ENCODE measurements at places on chromosomes 7 and 10.

GRCh38 chr7:68063171-68063570 lies 1066.5 kb downstream of the TYW1 start:
- no peak for DNase-seq

- no peak for DNase-seq
Measured at GRCh38 chr7:140610204-140611165, 30.1 kb downstream of the DENND2A start.

DNA sequence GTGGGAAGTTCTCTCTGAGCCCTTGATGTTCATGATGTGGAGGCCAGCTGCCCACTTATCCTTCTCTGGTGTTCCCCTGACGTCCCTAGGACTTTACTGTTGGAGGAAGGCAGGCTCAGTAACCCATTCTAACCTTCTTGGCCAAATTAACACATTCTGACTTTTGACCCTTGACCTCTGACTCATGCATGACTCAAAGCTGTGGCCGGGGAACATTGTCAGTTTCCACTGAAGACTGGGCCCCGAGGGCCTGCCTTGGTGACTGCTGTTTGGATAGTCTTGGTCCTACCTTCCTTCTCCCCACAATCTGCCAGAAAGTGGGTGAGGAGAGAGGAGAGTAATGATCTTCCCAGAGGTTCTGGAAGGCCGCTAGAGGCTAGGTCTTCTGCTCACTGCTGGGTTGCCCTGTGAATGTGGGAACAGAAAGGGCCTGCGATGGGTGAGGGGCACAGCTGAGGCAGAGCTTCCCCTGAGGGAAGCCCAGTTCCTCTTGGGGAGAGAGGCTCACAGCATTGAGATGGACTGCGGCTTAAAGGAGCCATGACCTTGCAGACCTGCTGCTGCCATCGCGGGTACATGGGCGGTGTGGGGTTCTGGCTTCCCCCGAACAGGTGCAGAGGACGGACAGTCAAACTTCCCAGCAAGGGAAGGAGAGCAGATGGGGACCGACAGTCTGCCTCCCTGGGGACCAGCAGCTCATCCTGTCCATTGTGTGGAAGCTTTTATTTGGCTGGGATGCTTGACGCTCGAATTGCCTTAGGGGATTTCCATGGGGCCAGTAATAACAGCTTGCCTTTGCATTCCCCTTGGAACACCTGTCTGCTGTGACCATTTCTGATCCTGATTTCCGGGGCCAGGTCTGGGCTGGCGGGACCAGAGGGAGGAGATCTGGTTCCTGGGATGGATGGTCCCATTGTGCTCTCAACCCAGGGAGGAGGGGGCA lies 43.8 kb downstream of the ADAMTS14 start:
- peak; percentile 38 for DNase-seq

DNA sequence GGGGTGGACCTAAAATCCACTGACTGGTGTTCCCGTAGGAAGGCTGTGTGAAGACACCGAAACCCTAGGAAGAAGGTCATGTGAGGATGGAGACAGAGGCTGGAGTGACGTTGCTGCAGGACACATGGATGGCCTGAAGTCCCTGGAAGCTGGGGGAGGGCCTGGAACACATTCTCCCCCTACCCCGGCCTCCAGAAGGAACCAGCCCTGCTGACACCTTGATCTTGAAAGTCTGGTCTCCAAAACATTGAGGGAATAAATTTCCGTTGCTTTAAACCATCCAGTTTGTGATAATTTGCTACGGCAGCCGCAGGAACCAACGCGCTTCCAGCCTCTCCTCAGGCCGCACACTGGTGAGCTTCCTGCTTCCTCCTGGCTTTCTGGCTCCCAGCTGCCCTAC lies 288.2 kb downstream of the GLRX3 start:
- DNase-seq: no peak

GRCh38 chr7:99224899-99225265 lies 17.0 kb upstream of the KPNA7 start:
- DNase-seq: no peak

- DNase-seq: no peak
Measured at GRCh38 chr7:37915438-37915837, 1.2 kb downstream of the SFRP4 start.

- DNase-seq: no peak
Measured at GRCh38 chr10:36942616-36943015, 182.8 kb upstream of the ANKRD30A start.

- peak; percentile 88 for DNase-seq
Measured at GRCh38 chr10:28432210-28432676, 100.7 kb upstream of the WAC start.

DNA sequence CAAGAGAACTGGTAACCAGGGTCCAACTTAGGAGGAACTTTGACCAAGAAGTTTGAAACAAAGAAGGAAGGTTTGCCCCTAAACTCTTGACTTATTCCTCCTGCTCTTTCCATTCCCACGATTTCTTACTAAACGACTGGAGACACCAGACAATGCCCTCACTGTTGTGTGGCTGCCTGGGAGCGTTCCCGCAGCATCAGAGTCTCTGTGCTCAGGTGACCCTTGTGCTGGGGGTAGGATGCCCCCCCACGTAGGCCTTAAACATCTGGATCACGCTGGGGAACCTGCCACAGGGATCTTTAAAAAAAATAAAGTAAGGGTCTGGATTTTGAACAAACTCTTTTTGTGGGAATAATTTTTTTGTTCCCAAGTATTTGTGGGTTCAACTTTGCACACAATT lies 30.1 kb upstream of the CTBP2 start:
- no peak for DNase-seq

- DNase-seq: no peak
Measured at GRCh38 chr10:71804077-71804476, 30.8 kb upstream of the VSIR start.

GRCh38 chr7:108307194-108307593 lies 149.0 kb downstream of the NRCAM start:
- no peak for DNase-seq

- peak; percentile 53 for DNase-seq
Measured at GRCh38 chr7:155412416-155413253, 45.3 kb upstream of the EN2 start.

DNA sequence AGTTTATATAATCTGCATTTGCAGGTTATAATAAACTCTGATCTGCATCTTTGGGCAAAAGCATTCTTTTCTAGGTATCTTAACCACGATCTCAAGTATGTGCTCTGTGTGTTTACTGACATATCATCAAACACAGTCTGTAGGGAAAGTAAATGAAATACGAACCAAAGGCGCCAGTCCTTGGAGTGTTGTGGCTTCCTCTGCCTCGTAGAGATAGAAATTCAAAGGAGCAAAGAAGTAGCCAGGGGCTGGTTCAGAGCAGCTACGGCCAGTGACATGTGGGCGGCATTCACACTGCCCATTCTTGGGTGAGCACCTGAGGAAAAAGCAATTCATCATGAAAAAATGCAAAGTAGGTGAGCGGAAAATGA lies 38.7 kb downstream of the LAMB4 start:
- no peak for DNase-seq

DNA sequence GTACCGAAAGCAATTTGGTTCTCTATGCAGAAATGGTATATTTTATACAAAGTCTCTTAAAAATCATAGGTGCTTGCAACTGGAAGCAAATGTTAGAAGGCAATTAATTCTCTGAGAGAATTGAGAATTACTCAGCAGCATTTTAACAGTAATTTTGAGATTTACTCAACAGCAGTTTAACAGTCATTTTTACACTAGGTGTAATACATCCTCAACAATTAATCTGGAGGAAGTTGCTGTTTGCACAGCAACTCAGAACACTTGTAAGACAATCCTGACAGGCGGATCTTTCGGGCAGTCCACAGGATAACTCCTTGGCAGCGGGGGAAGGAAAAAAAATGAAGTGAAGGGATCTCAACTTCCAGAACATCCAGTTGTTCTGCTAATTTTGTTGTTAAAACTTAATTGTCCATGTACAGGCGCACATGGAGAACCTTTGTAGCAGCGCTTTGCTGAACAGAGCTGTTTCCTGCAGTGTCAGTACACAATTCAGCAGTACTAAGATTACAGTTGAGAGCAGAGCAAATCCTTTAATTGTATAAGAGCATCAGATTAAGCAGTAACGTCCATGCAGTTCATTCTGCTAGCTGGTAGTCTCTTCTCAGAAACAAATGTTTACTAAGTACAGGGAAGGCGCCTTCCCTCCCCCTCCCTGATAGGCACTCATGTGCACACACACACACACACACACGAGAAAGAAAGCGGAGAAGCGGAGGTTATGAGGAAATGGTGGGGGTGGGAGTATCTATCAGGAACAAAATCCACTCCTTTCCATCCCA lies 43.8 kb downstream of the ENO4 start:
- DNase-seq: no peak

- DNase-seq: no peak
Measured at GRCh38 chr10:24554036-24554435, 169.7 kb downstream of the ARHGAP21 start.

DNA sequence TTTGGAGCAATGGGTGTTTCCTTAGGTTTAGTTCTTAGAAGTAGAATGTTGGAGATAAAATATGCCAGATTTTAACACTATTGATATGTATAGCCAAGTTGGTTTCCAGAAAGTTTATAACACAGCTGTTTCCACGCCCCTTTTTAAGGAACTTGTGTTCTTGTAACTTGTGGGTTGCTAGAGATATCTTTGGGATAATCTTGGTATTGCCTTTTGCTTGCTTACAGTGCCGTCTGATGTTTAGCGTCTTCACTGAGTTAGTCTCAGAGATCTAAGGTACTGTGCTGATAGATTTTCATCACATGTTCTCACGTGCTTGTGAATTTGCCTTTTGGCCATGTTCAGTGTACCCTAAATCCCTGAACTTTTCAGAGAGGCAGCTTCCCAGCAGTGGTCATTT lies 12.4 kb downstream of the TMEM248 start:
- no peak for DNase-seq

GRCh38 chr7:157434701-157435100 lies 97.9 kb downstream of the DNAJB6 start:
- no peak for DNase-seq

GRCh38 chr7:84735011-84735410 lies 451.8 kb downstream of the SEMA3D start:
- DNase-seq: no peak

- no peak for DNase-seq
Measured at GRCh38 chr10:78774614-78774998, 294.2 kb upstream of the ZMIZ1 start.

DNA sequence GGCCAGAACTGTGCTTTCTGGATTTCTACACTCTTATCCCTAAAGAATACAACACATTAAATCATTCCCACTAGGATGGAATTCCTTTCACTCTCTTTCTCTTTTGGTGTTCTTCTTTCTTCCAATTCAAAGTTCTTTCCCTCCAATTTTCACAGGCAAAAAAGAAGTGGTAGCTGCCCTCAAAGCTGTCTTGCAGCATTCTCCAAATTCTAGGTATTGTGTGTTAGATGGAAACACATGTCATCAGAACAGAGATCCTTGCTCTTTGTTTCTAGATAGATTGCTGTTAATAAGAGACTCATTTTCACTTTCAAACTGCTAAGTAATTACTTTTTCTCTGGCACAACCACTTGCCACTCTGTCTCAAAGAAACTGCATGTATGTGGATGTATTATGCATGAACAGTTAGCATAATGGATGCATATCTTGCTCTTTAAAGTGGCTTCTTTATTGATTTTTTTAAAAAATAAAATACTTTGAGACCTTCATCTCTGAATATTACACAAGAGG lies 31.0 kb downstream of the SHTN1 start:
- no peak for DNase-seq

DNA sequence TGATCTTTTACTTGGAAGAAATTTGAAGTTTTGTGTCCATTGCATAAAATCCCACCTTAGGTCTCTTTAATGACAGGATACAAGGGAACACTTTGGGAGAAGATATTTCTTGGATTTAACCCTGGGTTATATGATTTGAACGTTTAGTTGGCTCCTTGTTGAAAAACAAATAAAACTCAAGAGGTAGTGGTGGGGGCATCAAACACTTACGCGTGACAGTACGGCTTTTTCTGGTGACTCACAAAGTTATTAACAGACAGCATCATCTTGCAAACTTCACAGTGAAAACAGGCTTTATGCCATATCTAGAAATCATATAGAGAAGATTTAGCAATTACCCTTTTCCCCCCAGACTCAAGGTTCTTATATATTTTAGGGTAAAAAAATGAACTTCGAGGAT lies 699 bp downstream of the NRAP start:
- no peak for DNase-seq

GRCh38 chr10:44788147-44789129 lies 122.7 kb upstream of the TMEM72 start:
- no peak for DNase-seq

DNA sequence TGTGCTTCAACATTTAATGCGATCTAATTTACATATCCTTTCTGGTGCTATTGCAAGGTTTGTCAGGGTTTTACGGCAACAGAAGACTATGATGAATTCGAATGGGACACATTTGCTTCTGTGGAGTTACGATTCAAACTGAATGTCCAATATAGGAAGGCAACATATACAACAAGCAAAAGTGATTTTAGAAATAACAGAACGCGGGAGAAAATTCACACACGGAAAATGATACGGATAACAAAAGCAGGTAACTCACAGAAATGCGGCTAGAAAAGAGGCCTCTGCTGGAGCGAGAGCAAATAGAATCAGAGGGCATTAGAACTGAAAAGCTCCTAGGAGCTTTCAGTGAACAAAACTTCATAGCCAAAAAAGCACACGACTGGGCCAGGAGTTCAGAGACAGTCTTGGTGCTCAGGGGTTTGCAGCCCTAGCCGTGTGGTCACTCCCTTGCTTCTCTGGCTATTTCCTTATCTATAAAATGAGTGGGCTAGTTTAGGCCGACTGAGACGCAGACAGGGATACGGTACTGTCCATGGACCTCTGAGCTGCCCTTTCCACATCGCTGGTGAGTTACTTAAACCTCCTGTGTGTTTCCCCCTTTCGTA lies 557 bp upstream of the TAX1BP1 start:
- DNase-seq: no peak

GRCh38 chr10:87739703-87740102 lies 78.3 kb downstream of the ATAD1 start:
- no peak for DNase-seq

DNA sequence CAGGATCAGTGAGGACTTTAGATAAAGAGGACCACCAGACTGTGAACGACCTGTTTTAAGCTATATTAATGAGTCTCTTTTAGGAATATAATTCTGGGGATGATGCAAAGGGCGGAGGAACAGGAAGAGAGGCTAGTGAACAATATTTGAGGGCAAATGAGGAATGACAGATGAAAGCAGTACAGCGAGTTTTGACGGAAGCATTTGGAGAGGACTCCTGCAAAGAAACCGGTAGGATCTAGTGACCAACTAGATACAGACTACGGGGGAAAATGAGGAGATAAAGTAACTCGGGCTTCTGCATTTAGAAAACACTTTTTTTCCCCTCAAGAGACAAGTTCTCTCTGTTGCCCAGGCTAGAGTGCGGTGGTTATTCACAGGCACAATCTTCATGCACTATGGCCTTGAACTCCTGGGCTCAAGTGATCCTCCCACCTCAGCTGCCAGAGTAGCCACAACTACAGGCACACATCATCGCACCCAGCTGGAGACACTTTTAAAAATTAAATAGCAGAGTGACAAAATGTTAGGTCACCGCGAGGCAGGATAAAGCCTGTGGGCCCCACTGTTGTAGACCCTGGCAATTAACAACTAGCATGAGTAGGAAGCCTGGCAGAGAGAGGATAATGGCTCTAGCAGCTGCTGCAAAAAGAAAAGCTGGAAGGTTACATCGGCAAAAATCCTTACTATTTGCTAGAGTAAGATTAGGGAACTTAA lies 143.2 kb downstream of the SRPK2 start:
- no peak for DNase-seq

GRCh38 chr7:90759710-90760109 lies 163.6 kb downstream of the CDK14 start:
- no peak for DNase-seq

GRCh38 chr10:125799451-125800182 lies 23.4 kb downstream of the UROS start:
- no peak for DNase-seq

Data from AG08395 (cell line).